ENCODE measurements at places on chromosomes 12 and 14.

DNA sequence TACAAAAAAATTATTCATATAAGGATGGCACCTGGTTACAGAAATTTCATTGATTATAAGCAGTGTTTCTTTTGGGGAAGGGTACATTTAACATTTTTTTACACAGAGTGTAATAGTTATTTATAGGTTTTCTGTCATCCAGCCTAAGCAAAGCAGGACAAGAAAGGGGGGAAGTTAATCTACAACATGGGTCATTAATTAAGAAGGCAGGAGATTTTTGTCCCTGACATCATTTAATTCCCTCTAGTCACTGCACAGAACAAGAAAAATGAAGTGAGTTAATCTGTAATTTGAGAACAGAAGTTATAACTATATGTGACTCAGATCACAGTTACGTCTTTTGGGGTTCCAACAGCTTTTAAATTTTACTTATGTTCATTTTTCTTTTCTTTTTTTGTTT is 173.4 kb downstream of the PTPRO start:
- no peak for DNase-seq

GRCh38 chr12:32102234-32102633 is 4.4 kb upstream of the BICD1 start:
- DNase-seq, result no peak

- DNase-seq, result no peak
Observed at GRCh38 chr12:115922952-115923564, 354.4 kb downstream of the MED13L start.

DNA sequence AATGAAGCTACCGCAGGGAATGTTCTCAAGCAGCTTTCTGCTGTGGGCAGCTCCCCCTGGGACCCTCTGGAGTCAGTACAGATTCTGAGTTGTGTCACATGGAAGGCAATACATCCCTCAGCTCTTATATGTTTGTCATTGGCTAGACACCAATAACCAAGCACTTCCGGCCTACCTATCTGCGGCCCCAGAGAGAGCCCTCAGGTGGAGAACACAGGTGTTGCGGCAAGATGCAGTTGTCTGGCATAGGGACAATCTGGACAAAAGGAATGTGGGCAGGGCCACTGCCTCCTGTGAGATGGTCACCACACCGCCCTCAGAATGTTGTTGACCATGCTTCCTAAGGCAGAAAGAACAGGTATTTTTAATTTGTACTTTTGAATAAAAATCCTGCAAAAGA is 118.7 kb downstream of the BRMS1L start:
- DNase-seq, result no peak

- DNase-seq, result no peak
Observed at GRCh38 chr14:91383439-91383838, 34.2 kb downstream of the CCDC88C start.

All from activated CD8-positive, alpha-beta memory T cell treated with anti-CD3 and anti-CD28 coated beads for 4 hours (primary cell).